ENCODE measurements at places on chromosomes 7 and 10.

DNA sequence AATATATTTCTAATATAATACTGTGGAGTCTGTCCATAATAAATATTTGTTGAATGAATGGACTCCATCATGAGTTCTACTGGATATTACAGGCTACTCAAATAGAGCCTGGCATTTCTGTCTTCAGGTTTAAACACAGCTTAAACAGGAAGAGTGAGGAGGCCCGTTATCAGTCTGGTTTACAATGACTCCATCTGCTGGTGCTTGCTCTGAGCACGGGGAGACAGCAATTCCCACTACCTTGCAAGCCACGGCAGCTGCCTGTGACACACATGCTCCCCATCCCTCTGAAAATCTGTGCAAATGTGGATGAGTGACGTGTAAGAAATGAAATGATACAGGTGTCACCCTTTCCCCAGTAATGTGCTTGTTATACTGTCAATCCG, 293.5 kb upstream of the IMMP2L start:
- DNase-seq, result peak; percentile 26

- no peak for DNase-seq
Measured at GRCh38 chr7:158128572-158128971, 459.1 kb downstream of the PTPRN2 start.

DNA sequence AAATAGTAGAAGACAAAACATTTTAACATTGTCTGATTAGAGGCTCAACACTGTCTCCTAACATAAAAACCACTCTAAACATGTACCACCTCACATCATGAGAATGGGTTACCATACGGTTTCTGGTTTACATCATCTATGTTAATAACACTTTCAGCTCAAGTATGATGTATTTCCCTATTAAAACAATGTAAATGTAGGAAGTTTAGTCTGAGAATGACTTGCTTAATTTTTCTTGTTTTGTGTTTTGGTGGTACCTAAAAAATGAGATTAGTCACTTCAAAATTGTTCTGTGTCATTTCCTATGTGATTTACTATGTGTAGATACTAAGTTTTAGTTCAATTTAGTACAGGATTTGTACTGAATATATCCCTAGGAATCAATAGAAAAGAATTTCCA, 195.8 kb upstream of the SEMA3C start:
- DNase-seq, result peak; percentile 35

DNA sequence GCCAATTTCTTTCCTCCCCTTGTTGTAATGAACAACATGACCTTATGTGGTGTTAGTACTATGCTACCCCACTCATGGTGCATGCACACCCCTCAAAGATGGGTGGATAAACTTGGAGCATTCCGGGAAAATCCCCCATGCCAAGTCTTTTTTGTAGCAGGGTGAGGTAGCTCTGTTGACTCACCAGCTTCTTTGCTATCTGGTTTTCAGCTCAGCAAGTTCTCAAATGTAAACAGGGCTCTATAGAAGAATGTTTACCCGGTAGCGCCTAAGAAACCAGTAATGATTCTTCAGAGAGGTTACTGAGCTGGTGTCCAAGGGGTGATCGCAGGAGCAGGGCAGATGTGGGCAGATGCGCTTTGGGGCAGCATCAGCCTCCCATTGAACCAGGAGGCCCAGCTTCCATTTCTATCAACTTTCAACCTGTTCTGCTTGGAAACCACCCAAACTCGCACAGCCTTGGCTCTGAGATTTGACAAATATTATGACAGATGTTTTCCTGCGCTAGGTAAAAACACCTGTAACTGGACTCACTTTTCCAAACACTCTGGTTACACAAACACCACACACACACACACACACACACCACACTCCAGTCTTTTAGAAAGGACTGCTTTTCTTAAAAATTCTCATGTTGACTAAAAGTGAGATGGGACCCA, 87.8 kb downstream of the ZRANB1 start:
- peak; percentile 29 for DNase-seq

- DNase-seq, result no peak
Measured at GRCh38 chr10:70588859-70589570, 13.5 kb downstream of the PRF1 start.
